Mucosa of gallbladder (tissue), 1 donor: ENCODE measurements at places on chromosomes 1 and 21. TPM values are rescaled to one million over a fixed set of nuclear protein-coding genes. Genes with fewer than 3 reads are reported as not detected.

Gene OLFML2B
- 8.4 TPM for total RNA-seq

Gene TLR5
- total RNA-seq: 15.5 TPM

Gene TGFB2
- 10.3 TPM for total RNA-seq

Gene TCHH
- 0.09 TPM for total RNA-seq

GRCh38 chr1:206912445-206913095, 9.2 kb downstream of the FCMR start:
- peak; percentile 83 for DNase-seq

DNA sequence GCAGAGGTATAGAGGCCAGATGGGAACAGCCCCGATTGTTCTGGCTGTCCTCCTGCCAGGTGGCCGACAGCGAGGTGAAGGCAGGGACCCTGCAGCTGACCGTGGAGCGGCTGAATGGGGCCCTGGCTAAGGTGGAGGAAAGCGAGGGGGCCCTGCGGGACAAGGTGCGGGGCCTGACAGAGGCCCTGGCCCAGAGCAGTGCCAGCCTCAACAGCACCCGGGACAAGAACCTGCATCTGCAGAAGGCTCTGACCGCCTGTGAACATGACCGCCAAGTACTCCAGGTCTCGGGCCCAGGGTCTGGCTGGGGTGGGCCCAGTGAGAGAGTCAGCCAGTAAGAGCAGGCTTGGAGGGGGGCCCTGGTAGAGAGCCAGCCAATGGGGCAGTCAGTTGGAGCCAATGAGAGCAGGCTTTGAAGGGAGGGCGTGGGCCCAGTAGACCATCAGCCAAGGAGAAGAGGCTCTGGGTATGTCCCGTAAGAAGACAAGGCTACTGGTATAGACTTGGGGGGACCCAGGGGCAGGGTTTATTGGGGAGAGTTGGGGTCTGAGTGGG, 11.3 kb downstream of the MFAP2 start:
- no peak for DNase-seq

DNA sequence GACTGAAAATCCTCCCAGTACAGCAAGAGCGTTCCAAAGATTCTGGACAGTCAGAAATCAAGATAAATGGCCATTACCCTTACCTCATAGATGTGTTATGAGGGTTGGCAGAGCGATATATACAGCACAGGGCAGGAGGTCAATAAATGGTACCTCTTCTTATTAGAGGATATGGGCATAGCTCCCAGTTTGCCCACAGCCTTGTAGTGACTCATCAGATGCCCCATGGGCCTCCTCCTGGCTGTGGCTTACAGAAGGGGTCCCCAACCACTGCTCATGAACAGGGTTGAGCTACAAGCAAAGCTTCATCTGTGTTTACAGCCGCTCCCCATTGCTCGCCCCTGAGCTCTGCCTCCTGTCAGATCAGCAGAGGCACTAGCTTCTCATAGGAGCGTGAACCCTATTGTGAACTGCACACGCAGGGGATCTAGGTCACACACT, 7.3 kb upstream of the IFNGR2 start:
- DNase-seq: no peak

- no peak for DNase-seq
Measured at GRCh38 chr1:223008808-223009207, 134.2 kb downstream of the TLR5 start.

DNA sequence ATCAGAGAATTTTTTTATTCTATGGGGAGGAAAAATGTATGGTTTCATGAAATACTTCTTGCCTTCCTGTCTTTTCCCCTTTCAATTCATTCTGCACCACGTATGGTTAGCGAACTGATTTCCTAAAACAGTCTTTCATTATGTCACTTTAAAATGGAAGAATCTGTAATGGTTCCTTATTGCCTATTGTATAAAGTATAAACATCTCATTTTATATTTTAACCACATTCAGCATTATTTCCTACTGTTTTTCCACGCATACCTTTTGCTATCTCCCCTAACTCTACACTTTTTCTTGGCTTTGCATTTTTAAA, 232.3 kb upstream of the B3GALT2 start:
- DNase-seq: no peak

GRCh38 chr21:28790335-28790734, 202.3 kb downstream of the LTN1 start:
- DNase-seq: no peak

DNA sequence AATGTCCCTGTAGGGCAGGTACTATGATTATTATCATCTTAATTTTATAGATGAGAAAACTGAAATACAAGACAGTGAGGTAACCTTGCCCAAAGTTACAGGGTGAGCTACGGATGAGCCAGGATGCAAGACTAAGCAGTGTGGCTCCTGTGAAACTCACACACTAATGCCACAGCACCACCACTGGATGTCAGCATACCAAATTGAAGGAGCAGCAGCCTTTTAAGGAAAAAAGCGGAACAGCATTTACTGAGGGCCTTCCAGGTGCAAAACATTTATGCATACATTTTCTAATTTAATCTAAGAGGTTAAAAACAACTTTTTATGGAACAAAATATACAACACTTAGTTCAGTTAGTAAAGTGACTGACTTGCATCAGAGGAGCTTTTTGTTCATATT, 41.7 kb downstream of the SEC16B start:
- DNase-seq: no peak

DNA sequence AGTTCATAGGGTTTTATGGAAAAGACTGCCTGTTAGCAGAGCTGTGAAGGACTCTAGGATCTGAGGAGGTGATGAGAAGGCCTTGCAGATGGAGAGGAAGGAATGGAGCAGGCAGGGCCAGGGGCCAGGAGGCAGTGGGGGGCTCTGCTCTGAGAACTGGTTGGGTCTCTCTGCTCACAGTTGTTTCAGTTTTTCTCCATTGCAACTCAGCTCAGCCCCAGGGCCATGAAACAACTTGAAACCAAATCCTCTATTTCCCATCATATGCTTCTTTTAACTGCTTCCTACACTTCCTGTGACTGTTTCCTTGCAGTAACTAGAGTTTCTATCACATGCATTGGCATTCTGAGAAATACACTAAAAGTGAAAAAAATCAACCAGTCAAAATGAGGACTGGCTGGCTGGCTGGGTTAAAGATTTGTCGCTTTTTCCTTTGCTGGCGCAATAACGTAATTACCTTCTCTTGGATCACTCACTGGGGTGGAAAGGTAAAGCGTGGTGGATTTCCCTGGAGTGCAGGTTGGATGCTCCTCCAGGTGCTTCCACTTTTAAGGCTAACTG, 172.0 kb downstream of the CDC7 start:
- DNase-seq: no peak

GRCh38 chr1:226695335-226695900, 43.7 kb downstream of the ITPKB start:
- no peak for DNase-seq

GRCh38 chr1:169741666-169742394, 8.0 kb upstream of the SELE start:
- DNase-seq: no peak

DNA sequence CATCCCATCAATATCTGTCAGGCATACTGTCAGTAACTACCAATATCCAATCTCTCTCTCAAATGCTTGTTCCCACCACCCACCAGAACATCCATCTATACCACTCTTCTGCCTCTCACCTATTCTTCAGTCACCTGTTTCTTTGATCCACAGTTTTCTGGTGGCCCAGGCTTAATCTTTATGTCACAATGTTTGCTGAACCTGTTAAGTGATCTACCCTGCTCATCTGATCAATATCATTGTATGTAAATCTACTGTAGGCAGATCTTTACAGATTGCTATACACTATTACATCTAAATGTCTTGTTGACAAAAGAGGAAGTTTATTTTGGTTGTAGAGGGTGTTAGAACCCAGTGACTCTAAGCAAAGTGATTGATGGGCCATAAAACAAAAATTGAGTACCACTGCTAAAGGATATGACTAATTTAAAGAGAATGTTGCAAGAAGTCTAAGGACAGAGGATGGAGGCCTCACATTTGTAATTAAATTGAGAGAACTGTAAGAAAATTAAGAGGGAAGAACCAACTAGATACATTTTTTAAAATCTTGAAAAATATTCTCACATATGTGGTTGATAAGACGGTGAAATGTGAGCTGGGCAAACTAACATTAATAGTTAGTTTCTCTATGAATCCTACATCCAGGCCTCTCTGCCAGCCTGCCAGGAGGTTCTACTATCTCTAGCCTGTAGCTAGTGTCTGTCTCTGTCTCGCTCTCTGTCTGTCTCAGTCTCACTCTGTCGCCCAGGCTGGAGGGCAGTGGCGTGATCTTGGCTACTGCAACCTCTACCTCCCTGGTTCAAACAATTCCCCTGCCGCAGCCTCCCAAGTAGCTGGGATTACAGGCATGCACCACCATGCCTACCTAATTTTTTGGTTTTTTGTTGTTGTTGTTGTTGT, 34.1 kb downstream of the EGLN1 start:
- no peak for DNase-seq

DNA sequence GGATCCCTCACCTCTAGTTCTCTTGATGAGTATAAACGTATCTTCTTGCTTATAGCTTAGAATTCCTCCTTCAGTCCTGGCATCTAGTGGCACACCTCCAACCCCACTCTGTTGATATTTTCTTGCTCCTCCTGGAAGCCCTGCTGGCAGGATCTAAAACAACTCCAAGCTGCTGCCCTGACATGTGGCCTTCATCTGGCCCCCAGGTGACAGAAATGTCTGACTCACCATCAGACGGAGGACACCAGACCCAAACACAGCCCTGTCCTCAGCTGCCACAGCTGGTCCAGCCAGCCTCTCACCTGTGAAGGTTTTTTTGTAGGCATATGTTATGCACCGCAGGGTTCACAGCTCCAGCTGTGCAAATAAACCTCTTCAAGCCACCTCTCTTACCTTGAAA, 53.4 kb downstream of the KRTAP19-8 start:
- no peak for DNase-seq

DNA sequence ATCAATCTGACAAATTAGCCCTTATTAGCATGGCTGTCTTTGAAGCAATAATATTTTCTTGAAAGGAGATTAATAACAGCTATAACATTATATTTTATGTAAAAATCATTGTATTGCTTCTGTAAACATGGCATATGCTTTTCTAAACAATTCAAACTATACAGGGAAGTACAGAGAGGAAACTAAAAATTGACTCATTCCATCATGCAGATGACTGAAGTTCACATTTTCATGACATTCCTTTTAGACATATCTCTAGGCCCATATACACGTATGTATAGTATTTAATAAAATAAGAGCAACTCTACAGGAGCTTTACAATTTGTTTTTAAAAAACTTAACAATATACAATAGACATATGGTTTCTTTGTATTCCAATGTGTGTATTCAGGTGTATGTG, 5.6 kb upstream of the DHCR24 start:
- no peak for DNase-seq

DNA sequence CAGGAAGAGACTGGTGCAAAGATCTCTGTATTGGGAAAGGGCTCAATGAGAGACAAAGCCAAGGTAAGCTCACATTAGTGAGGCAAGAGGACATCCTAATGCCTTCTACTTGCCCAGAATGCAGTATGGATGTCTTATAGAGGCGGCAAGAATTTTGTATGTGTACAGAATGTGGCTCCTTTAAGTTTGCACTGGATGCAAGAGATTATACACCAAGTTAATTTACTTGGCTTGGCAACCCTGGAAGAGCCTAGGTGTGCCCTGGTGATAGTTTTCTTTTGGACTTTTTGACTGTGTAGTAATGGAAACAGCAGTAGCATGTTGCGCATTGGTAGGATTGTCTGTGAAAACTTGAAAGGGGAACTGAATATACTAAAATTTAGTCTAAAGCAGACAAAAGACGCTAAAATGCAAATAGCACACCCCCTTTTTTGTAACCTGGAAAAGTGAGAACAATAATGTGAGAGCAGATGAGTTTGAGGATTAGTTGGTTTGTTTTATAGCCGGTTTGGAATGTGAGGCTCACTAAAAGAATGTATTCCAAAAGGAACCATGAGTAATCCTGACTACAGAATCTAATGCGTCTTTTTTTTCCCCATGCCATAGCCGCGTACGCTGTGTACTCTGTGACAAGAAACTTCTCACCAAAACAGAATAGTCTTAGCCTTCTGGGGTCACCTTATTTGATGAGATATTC, 18.1 kb downstream of the KHDRBS1 start:
- DNase-seq: no peak

DNA sequence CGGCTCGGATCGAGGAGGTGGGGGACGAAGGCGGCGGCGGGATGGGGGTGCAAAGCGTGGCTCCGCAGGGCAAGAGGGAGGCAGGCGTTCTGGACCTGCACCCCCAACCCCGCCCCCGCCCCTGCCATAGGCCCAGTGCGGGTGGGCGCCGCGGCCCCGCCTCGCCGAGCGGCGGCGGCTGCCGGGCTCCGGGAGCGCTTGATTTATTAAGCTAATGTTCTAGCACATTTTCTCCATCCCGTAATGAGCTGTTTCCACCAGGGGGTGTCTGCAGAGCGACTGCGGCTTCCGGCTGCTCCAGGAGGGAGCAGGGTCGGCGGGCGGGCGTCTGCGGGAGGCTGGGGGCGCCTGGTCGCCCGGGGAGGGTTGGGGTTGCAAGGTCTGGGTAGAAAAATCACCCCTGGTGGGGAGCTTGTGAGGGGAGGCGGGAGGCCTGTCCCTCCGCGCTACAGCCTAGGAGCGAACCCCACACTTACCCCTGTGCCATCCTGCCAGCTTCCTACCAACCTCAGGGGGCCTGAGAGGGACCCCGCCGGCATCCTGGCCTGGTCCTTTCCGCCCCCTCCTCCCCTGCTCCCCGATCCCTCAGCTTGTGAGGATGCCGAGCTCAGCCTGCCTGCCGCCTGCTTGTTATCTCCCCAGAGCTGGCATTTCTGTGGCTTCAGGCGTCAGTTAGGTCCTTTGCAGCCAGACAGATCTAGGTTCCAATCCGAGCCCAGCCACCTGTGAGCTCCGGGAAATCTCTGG, 48.5 kb upstream of the ACOT11 start:
- DNase-seq: no peak

GRCh38 chr1:169260478-169261151, 107.0 kb downstream of the NME7 start:
- DNase-seq: no peak

DNA sequence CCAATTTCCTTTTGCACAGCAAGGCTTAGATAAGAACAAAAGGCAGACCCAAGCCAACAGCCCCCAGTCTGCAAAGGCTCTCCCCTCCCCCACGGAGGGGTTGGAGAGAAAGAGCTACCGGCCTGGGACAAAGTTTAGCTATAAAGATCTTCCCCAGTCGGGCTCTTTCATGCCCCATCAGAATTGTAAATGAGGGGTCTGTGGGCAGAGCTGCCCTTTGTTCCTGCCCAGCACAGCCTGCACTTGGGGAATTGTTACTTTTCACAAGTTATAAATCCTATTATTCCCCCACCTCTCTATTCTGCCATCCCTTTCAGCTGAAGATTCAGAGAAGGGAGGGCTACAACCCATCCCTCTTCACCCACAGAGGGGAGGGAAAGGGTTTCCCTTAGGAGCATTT, 3.5 kb downstream of the MYCL start:
- DNase-seq: no peak

- no peak for DNase-seq
Measured at GRCh38 chr1:186152227-186152619, 222.8 kb downstream of the TPR start.
